ENCODE measurements at places on chromosomes 7 and 10.

DNA sequence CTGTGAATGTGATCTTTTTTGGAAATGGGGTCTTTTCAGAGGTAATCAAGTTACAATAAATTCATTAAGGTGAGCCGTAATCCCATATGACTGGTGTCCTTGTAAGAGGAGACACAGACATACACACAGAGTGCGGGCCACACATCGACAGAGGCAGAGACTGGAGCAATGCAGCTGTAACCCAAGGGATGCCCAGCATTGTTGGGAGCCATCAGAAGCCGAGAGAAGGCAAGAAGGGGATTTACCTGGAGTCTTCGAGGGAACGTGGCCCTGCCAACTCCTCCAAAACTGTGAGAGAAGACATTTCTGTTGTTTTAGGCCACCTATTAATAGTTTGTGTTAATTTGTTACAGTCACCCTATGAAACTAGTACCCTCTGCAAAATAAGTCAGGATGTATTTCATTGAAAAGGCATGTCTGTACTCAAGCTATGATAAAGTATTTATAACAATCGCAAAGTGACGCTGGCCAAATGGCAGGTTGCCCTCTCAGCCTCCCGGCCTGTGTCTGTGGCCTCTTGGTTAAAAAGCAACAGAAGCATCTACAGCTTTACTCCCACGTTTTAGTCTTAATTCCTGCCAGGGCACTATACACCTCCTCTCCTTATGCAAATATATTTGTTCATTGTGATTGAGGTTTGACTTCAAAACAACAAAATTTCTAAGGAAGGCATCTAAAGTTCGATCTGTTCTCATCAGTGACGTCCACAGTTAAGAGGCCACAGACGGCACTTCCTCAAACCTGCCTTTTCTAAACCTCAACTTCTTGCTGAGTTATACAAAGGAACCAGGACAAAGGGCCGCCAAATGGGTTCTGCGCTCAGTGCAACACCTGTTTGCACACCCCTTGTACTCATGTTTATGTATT is 46.8 kb downstream of the HIPK2 start:
- no peak for DNase-seq

GRCh38 chr7:106018566-106019469 is 55.8 kb downstream of the CDHR3 start:
- DNase-seq: no peak

DNA sequence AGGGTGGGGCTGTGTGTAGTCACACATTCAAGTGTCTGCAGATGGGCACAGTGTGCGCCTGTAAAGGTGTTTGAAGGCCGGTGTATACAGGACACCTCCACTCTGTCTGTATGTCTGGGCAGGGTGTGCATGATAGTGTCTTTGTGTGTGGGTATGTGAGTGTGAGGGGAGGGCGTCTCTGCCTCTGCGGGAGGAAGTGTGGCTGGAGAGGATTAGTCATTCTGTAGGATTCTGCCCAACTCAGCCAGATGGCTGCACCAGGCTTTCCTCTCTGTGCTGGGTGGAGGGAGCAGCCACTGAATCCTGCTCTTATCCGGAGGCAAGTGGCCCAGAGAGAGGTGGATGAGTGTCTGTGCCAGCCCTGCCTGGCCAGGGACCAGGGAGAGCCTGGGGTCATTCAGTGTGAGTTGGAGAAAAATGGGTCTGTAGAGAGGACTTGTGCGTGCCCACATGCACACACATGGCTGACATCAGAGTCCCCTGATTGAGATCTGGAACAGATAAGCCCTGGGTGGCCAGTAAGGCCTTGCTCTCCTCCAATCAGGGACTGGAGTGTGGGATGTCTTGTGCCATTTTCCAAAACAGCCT is 1.7 kb downstream of the SFXN3 start:
- DNase-seq: no peak

DNA sequence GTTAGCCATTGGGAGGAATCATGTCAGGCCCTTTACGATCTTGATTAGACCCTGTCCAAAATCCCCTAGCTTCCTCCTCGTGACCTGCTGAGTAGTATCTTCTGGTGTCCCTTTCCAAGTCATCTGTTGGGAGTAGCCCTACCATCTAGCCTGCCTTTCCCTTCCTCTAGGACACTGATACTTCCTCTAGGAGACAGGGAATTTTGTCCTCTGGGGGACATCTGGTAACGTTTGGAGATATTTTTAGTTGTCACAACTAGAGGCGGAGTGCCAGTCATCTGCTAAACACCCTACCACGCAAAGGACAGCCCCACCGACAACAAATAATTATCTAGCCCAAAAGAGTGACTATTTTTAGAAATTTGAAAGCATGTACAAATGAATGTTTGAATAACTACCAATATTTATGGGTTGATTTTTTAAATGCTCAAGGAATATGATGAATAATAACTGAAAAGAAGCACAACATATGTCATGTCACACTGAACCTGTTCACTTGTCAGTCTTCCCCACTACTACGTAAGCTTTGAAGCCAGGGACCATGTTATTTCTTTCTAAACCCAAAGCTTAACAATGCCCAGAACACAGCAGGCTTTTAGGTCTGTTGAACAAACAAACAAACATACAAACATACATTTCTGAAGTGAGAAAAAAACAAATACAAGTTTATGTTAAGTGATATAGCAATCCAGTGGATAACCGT is 105.9 kb downstream of the ARHGAP12 start:
- DNase-seq: no peak

GRCh38 chr10:126110489-126111180 is 214.3 kb downstream of the FANK1 start:
- no peak for DNase-seq
